Neural progenitor cell (in vitro differentiated cells): ENCODE measurements at places on chromosomes 7 and 10. TPM values are rescaled to one million over a fixed set of nuclear protein-coding genes. Genes with fewer than 3 reads are reported as not detected.
A peak's percentile ranks its signal among the peaks of the same experiment; 100 is the strongest.

GRCh38 chr7:124029396-124030188 lies 3.3 kb downstream of the TMEM229A start:
- no peaks in the 10 kb centered on the region for H3K36me3 ChIP-seq
- H3K27me3 ChIP-seq, result peaks cover 44% of the 10 kb centered on the region
- H3K4me1 ChIP-seq, result peaks cover 12% of the 10 kb centered on the region

GRCh38 chr10:95287281-95287680 lies 3.5 kb downstream of the PDLIM1 start:
- no peak overlapping the region for H3K27ac ChIP-seq
- no peak for DNase-seq
- no peak overlapping the region for H3K4me3 ChIP-seq
- peaks cover 37% of the 10 kb centered on the region for H3K27me3 ChIP-seq
- peaks cover 13% of the 10 kb centered on the region for H3K4me1 ChIP-seq
- H3K36me3 ChIP-seq, result no peaks in the 10 kb centered on the region

- no peak overlapping the region for H3K4me3 ChIP-seq
- H3K27ac ChIP-seq, result no peak overlapping the region
- peak; percentile 45 for DNase-seq
- no peaks in the 10 kb centered on the region for H3K27me3 ChIP-seq
- no peaks in the 10 kb centered on the region for H3K36me3 ChIP-seq
- H3K4me1 ChIP-seq, result peaks cover 5% of the 10 kb centered on the region
Measured at GRCh38 chr10:71746344-71747037, 26.8 kb downstream of the VSIR start.

GRCh38 chr10:47359101-47359500 lies 10.9 kb downstream of the RBP3 start:
- H3K27me3 ChIP-seq, result no peaks in the 10 kb centered on the region
- H3K4me1 ChIP-seq, result no peaks in the 10 kb centered on the region

- H3K4me3 ChIP-seq, result no peak overlapping the region
- H3K27ac ChIP-seq, result no peak overlapping the region
- no peak for DNase-seq
- H3K27me3 ChIP-seq, result peaks cover 44% of the 10 kb centered on the region
Measured at GRCh38 chr10:124419635-124420034, 912 bp upstream of the OAT start.

GRCh38 chr7:3892686-3893085 lies 591.6 kb downstream of the SDK1 start:
- H3K27ac ChIP-seq, result no peak overlapping the region
- no peak overlapping the region for H3K4me3 ChIP-seq
- no peaks in the 10 kb centered on the region for H3K36me3 ChIP-seq
- H3K4me1 ChIP-seq, result peaks cover 6% of the 10 kb centered on the region
- DNase-seq, result no peak
- no peaks in the 10 kb centered on the region for H3K27me3 ChIP-seq

GRCh38 chr7:123784263-123784662 lies 35.5 kb upstream of the WASL start:
- H3K36me3 ChIP-seq, result no peaks in the 10 kb centered on the region
- H3K4me3 ChIP-seq, result no peak overlapping the region
- H3K27me3 ChIP-seq, result no peaks in the 10 kb centered on the region
- no peak for DNase-seq
- H3K27ac ChIP-seq, result no peak overlapping the region
- H3K4me1 ChIP-seq, result peaks cover 4% of the 10 kb centered on the region

GRCh38 chr10:93073539-93074146 lies at the start of gene CYP26A1:
CYP26A1 (plus strand) TSS chr10:93073893; CDS start chr10:93073935, 42 bp downstream.
- no peaks in the 10 kb centered on the region for H3K36me3 ChIP-seq
- peak within 1 kb of the TSS; percentile 66 for H3K4me3 ChIP-seq
- peak; percentile 70 for DNase-seq
- peaks cover 17% of the 10 kb centered on the region for H3K4me1 ChIP-seq
- peaks cover 84% of the 10 kb centered on the region for H3K27me3 ChIP-seq

- no peaks in the 10 kb centered on the region for H3K4me1 ChIP-seq
- no peak for DNase-seq
- no peaks in the 10 kb centered on the region for H3K27me3 ChIP-seq
- H3K27ac ChIP-seq, result no peak overlapping the region
- H3K4me3 ChIP-seq, result no peak overlapping the region
Measured at GRCh38 chr10:23413629-23414089, 25.2 kb upstream of the OTUD1 start.

GRCh38 chr10:101000915-101001658 lies 1.5 kb downstream of the LZTS2 start:
- H3K27ac ChIP-seq, result no peak overlapping the region
- no peaks in the 10 kb centered on the region for H3K27me3 ChIP-seq
- H3K36me3 ChIP-seq, result no peaks in the 10 kb centered on the region
- H3K4me3 ChIP-seq, result peak overlapping the region; percentile 96
- DNase-seq, result peak; percentile 39
- peaks cover 13% of the 10 kb centered on the region for H3K4me1 ChIP-seq

GRCh38 chr7:152402384-152403250 lies 33.2 kb downstream of the KMT2C start:
- H3K27me3 ChIP-seq, result no peaks in the 10 kb centered on the region
- H3K4me1 ChIP-seq, result peaks cover 20% of the 10 kb centered on the region
- no peaks in the 10 kb centered on the region for H3K36me3 ChIP-seq

GRCh38 chr7:69966766-69967591 lies 368.7 kb downstream of the AUTS2 start:
- no peaks in the 10 kb centered on the region for H3K27me3 ChIP-seq
- no peak overlapping the region for H3K4me3 ChIP-seq
- peaks cover 20% of the 10 kb centered on the region for H3K4me1 ChIP-seq

DNA sequence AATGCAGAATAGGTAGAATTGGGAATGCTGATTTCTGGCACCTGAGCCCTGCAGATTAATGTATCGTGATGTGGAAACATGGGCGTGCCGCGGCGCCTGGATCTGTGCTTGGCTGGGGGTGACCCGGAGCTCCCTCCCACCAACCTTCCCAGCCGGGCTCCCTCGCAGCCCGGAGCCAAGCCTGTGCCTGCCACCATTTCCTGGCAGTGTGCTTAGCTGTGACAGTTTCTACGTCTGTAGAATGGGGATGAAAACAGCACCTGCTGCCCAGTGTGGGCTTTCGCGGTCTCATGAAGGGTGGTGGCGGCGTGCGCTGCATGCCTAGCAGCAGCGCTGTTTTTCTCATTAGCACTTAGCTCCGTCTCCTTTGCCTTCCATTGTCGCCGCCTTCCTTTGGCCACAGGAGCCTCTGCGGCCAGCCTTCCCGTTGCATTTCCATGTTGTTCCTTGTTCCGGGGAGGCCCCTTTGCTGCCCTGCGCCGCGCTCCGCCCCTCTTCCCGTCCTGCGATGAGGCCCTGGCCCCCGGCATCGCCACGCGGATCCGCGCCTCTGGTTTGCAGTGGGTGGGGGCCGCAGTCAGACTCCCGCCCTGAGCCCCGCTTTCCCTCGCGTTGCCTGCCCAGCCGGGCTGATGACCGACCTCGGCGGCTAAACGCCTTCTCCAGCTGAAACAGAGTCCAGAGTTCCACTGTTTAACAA lies 84.2 kb downstream of the CUL1 start:
- no peak overlapping the region for H3K27ac ChIP-seq
- no peaks in the 10 kb centered on the region for H3K4me1 ChIP-seq
- no peaks in the 10 kb centered on the region for H3K27me3 ChIP-seq
- peaks cover 21% of the 10 kb centered on the region for H3K36me3 ChIP-seq
- no peak overlapping the region for H3K4me3 ChIP-seq

DNA sequence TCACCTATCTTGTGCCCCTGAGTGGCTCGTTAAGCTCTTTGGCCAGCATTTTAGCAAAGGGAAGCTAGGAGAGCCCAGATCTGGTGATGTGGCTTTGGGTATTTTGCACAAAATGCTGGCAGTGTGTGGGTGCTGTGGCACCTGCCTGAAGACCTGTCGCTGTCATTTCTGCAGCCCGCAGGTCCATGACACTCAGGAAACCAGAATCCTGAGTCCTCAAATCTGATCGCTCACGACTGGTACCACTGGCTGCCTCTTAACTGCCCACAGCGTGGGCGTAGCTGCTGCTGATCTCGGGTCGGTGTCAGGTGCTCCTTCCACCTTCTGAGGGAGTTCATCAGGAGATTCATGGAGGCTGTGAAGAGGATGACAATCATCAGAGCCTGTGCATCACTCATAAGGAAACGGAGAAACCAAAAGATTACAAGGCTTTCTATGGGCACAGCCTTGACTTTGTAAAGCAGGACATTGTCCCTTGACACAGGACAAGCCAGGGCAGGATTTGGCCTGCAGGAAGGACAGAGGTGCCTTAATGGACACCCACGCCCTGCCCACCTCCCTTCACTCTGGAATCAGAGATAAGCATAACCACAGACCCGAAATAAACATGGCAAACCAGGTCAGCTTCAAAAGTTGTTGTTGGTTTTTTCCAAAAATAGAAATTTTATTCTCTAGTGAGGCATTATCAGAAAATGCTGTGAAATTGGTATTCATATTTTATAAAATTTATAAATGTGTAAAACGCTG lies 71.0 kb upstream of the STK17A start:
- no peaks in the 10 kb centered on the region for H3K36me3 ChIP-seq
- H3K4me1 ChIP-seq, result peaks cover 3% of the 10 kb centered on the region
- no peaks in the 10 kb centered on the region for H3K27me3 ChIP-seq

DNA sequence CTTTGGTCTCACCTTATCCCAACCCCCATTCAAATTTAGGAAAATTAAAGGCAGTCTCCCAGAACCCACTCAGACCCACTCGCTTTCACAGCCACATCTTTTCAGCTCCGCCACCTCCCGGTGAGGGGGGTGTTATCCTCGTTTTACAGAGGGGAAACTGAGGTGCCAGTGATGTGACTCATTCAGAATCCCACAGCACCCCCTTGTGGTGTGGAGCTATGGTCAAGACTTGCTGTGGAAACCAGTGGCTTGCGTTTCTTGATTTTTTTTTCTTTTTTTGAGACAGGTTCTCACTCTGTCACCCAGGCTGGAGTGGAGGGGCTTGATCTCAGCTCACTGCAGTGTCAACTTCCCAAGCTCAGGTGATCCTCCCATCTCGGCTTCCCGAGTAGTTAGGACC lies 27.6 kb downstream of the SLC35G1 start:
- DNase-seq, result peak; percentile 30
- H3K27ac ChIP-seq, result no peak overlapping the region
- H3K4me3 ChIP-seq, result no peak overlapping the region
- no peaks in the 10 kb centered on the region for H3K27me3 ChIP-seq

DNA sequence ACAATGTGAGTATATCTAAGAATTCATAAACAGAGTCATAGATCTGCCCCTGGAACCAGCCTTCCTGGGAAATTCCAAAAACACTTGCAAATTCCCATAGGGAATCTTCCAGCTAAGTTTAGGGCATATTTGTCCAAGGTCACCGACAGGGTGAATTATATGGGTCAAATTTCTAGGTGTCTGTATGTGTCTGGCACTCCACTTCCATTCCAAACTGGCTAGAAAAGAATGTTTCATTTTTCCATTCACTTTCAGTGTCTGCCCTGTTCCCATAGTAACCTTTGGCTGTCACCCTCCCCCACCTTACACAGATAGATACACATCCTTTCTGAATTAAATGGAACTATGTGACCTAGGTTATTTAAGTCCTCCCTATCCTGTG lies 230.9 kb downstream of the CREB5 start:
- H3K36me3 ChIP-seq, result no peaks in the 10 kb centered on the region
- H3K27ac ChIP-seq, result no peak overlapping the region
- no peak overlapping the region for H3K4me3 ChIP-seq
- H3K4me1 ChIP-seq, result no peaks in the 10 kb centered on the region
- no peak for DNase-seq

- no peaks in the 10 kb centered on the region for H3K36me3 ChIP-seq
- H3K27ac ChIP-seq, result no peak overlapping the region
- no peaks in the 10 kb centered on the region for H3K4me1 ChIP-seq
- no peak for DNase-seq
- H3K27me3 ChIP-seq, result no peaks in the 10 kb centered on the region
Measured at GRCh38 chr10:28214219-28214618, 88.6 kb downstream of the MPP7 start.

DNA sequence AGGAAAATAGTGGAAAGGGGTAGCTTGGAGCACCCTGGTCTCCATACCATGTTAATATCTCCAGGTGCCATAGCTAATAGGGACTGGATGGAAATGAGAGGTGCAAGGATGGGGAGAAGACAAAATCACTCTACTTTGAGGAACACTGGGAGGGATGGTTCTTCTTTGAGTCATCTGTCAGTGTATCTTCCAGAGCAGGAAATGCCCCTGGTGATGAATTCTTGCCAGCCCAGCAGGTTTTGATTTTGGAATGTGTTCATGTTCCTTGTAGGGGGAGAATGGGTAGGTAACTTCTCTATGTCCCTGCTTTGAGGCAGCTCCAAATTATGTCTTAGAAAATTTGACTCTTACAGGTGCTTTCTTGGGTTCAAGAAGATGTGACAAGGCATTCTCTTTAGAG lies 177.0 kb upstream of the GLI3 start:
- H3K4me3 ChIP-seq, result no peak overlapping the region
- H3K27ac ChIP-seq, result no peak overlapping the region
- no peaks in the 10 kb centered on the region for H3K27me3 ChIP-seq

DNA sequence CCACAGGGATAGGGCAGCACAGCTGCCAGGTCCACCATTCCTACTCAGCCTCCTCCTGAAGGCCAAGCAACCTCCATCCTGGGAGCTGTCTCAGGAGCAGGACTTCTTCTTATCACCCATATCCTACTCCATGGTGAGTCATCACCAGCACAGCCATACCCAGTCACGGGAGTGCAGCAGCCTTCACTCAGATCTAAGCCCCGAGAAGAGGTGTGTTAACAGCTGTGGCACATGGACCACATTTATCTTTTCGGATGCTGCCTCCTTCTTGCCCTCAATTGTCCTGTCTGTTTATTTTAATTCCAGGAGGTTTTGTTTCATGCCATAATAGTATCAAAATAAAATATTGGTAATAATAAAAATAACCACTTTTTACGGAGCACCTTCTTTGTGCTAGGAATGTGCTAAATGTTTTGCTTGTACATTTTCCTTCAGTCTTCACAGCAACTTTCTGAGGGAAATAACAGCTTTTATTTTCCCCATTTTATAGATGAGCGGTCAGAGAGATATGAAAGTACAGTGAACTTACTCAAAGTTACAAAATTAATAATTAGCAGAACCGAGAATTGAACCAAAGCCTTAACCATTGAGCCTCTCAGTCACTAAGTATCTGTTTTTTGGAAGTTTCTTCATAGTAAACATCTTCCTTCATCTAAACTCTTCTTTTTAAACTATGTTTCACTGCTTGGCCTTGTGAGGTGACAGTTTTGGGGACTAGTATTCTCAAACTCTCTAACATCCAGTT lies 2.5 kb upstream of the KEL start:
- H3K4me1 ChIP-seq, result peaks cover 18% of the 10 kb centered on the region
- no peaks in the 10 kb centered on the region for H3K36me3 ChIP-seq
- H3K4me3 ChIP-seq, result no peak overlapping the region
- H3K27me3 ChIP-seq, result no peaks in the 10 kb centered on the region
- no peak overlapping the region for H3K27ac ChIP-seq

DNA sequence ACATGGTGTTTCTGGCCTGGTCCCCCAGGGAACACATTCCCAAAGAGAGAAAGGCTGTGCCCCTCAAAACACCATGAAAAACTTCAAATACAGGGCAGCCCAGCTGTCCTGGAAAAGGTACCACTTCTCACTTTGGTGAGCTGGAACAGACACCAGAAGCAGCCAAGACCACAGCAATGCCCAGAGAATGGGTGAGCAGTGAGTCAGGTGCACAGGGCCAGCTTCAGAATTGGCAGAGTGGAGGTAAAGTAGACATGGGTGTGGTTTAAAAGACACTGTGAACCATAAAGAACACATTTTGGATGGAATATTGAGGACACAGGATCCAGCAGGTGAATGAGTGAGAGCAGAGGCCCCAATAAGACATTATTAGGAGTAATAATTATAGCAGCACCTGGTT lies 51.3 kb downstream of the FAM13C start:
- H3K36me3 ChIP-seq, result no peaks in the 10 kb centered on the region
- H3K27me3 ChIP-seq, result no peaks in the 10 kb centered on the region
- DNase-seq, result no peak
- no peak overlapping the region for H3K4me3 ChIP-seq
- H3K27ac ChIP-seq, result no peak overlapping the region

- H3K36me3 ChIP-seq, result no peaks in the 10 kb centered on the region
- DNase-seq, result no peak
Measured at GRCh38 chr7:142321391-142321790, 63.5 kb upstream of the PRSS58 start.

The OPN4 gene
- not detected in 2 replicates for total RNA-seq

The CTNNA3 gene
- total RNA-seq, result 11.3 and 12.9 TPM in 2 replicates

The SLC18A3 gene
- total RNA-seq, result not detected in 2 replicates

The AGBL3 gene
- total RNA-seq, result 0.58 and 2.1 TPM in 2 replicates
